CD4-positive, alpha-beta T cell treated with Interleukin-17A for 1 hour (primary cell): ENCODE measurements at places on chromosomes 1 and 21.
A peak's percentile ranks its signal among the peaks of the same experiment; 100 is the strongest.

- peak; percentile 42 for DNase-seq
Measured at GRCh38 chr1:91529856-91530255, 29.2 kb downstream of the CDC7 start.

GRCh38 chr1:94418664-94419655 lies 771 bp downstream of the ABCD3 start:
- no peak for DNase-seq

DNA sequence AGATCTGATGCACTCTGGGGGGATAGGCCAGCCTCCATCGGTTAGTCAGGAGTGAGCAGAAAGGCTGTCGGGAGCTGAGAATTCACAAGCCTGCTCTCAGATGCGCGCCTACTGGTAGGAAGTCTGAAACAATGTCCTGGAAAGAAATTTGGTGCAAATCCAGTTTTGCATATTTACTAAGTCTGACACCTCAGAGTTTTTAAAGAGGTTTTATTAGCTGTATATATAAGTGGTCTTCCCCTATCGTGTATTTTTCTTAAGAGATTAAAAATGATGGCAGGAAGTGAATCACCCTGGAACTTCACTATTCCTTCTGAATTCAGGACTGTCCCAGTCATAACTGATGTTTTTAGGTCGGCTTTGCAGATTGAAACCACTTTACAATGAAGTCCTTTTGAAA lies 99.8 kb upstream of the C1orf105 start:
- no peak for DNase-seq

DNA sequence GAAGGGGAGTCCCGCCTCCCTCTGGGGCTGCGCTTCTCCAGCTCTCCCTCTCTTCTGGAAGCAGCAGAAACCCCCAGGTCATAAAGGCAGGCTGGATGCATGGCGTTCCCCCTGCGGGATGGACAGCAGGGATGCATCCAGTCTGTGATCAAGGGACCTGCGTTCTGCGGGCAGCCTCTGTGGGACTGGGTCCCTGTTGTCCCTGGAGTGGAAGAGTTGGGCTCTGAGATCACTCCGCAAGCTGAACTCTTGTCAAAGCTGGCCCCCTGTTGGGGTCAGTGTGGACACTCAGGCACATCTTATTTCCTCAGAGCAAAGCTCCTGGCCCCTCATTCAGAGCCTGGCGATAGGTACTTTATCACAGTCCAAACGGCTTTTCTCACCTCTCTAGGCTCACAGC lies 341.2 kb downstream of the PTPRU start:
- DNase-seq = no peak
